Activated T-helper 1 cell treated with anti-CD3 and anti-CD28 coated beads, Interleukin-12 subunit alpha, Interleukin-12 subunit beta, Interleukin-2, Interleukin-4 antibody, amounts not matched to agents 30 ng/mL and 10 ng/mL and 1 ng/mL, durations not matched to agents 14 hours and 24 hours and 36 hours (primary cell): ENCODE measurements at places on chromosomes 3 and 15. TPM values are rescaled to one million over a fixed set of nuclear protein-coding genes. Genes with fewer than 3 reads are reported as not detected.
A peak's percentile ranks its signal among the peaks of the same experiment; 100 is the strongest.

The MYRIP gene
- total RNA-seq, result not detected in 2 replicates

The HDC gene
- 2.1 and 2.4 TPM in 2 replicates for total RNA-seq

The EXOSC7 gene
- 93.6 and 94.4 TPM in 2 replicates for total RNA-seq

DNA sequence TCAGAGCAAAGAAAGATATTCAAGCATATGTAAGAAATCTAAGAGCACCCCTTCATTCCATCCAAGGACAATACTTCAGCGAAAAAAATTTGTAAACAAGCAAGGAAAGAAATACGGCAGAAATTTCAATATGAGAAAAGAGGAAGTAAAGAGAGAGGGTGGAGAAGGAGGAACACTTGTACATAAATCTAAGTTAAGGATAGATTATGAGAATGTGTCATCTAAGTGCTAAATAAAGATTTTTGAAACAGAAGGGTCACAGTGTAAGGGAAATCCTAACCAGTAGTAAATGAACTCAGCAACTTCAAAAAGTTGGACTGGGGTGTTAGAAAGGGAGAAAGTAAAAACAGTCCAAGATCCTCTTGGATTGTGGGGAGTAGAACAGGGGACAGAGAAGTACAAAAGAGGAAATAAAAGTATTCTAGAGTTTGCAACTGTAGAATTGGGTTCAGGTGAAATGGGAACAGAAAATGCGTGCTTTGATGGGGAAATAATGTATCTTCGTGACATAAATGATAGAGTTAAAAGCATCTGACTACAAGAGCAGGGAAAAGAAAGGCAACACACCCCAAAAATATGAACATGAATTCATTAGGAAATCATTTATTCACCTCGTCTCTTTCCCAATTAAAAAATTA, 68.5 kb upstream of the ATP13A5 start:
- no peaks in the 10 kb centered on the region for H3K36me3 ChIP-seq
- no peak for DNase-seq
- no peaks in the 10 kb centered on the region for H3K4me1 ChIP-seq

- H3K27me3 ChIP-seq, result no peaks in the 10 kb centered on the region
- H3K4me1 ChIP-seq, result no peaks in the 10 kb centered on the region
- H3K27ac ChIP-seq, result no peak overlapping the region
- peaks cover 2% of the 10 kb centered on the region for H3K36me3 ChIP-seq
- no peak overlapping the region for H3K4me3 ChIP-seq
- DNase-seq, result no peak
These were observed 55.3 kb upstream of the VGLL4 start for GRCh38 chr3:11699083-11699427.

- peaks cover 10% of the 10 kb centered on the region for H3K36me3 ChIP-seq
- no peak overlapping the region for H3K27ac ChIP-seq
- DNase-seq, result no peak
- no peaks in the 10 kb centered on the region for H3K27me3 ChIP-seq
- H3K4me1 ChIP-seq, result no peaks in the 10 kb centered on the region
- H3K4me3 ChIP-seq, result no peak overlapping the region
These were observed 25.3 kb downstream of the ZNF106 start for GRCh38 chr15:42465520-42466259.

DNA sequence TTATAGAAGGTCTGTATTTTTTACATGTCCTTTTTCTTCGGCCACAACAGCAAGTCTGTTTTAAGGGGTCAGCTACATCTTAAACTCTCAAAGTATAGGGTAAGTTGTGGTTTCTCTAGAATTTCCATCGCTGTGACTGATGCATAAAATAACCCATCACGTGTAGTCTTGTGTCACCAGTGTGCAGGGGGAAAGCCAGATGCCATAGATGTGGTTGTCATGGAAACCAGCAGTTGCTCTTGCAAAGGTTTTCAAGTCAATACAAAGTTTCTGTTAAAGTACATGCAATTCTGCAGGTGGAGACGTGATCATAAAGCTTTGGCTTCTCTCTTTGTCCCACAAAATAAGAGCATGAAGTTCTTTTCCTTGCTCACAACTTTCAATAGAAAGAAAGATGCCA, 210.3 kb upstream of the ONECUT1 start:
- H3K4me1 ChIP-seq, result no peaks in the 10 kb centered on the region
- no peaks in the 10 kb centered on the region for H3K36me3 ChIP-seq
- DNase-seq, result no peak
- H3K4me3 ChIP-seq, result no peak overlapping the region

DNA sequence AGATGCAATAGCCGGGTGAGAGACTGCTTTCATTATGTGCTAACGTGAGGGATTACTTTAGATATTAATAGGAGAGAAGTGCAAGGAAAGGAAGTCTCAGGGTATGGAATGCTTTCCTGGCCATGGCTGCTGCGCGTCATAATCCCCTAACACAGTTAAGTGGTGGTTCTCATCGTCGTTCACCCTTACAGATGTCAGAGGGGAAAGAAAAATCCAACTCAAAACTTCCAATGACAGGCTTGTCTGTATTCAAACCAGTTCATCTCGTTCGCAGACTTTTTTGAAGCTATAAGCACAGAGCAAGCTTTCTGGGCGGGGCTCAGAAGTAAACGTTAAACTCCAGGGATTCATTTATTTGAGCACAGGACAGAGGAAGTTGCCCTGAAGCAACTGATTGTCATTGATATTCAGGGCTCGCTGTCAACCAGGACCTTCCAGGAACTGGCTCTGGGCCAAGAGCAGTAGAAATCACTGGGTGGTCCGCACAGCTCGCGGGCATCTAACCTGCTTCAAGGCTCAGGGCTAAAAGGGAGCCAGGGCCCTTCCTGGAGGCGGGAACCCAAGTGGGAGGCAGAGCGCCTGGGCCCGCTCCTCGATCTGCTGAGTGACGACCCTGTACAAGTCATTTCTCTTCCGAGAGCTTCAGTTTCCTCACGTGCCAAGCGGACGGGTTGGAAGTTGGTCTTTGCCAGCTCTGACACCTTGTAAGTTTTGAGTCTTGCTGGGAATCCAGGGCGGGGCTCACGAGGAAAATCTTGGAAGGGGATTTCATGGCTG, 1.1 kb upstream of the LPP start:
- peak overlapping the region; percentile 87 for H3K27ac ChIP-seq
- peaks cover 73% of the 10 kb centered on the region for H3K4me1 ChIP-seq
- H3K27me3 ChIP-seq, result no peaks in the 10 kb centered on the region

DNA sequence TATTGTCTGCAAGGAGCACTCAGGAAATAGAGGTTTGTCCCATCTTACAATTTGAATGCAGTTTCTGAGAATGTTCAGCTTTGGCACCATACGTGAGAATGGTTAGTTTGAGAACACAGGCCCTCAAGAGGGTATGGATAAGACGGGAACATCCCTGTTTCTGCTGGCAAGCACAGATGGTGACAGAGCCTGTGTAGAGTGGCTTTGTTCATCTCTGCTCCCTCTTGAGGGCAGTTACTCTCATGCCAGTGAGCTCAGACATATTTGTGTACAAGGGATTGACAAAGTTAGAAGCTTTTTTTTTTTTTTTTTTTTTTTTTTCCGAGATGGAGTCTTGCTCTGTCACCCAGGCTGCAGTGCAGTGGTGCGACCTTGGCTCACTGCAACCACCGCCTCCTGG, 71.5 kb upstream of the FILIP1L start:
- H3K36me3 ChIP-seq, result peaks cover 10% of the 10 kb centered on the region
- DNase-seq, result no peak
- H3K4me3 ChIP-seq, result no peak overlapping the region
- H3K27ac ChIP-seq, result no peak overlapping the region

- H3K4me3 ChIP-seq, result no peak overlapping the region
- no peak for DNase-seq
- H3K36me3 ChIP-seq, result no peaks in the 10 kb centered on the region
- H3K27ac ChIP-seq, result no peak overlapping the region
- peaks cover 2% of the 10 kb centered on the region for H3K4me1 ChIP-seq
- peaks cover 8% of the 10 kb centered on the region for H3K27me3 ChIP-seq
These were observed 56.1 kb upstream of the TRPM1 start for GRCh38 chr15:31157644-31158069.

DNA sequence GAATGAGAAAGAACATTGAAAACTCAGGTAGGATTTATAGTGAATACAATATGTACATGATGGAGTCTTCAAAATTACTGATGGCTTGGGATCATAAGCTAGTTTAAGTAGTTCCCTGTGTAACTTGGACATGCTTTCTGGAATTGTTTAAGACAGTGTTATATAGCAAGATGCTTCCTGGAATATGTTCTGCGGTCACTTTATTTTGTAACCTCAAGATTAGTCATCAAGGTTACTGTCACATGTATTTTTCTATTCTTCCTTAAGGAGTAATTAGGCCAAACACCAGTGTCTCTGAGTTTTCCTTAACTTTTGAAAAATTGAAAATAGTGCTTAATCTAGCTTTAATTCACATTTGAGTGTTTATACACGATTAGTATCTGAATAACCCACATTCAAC, 760.3 kb upstream of the ARRDC4 start:
- no peaks in the 10 kb centered on the region for H3K27me3 ChIP-seq
- H3K4me1 ChIP-seq, result no peaks in the 10 kb centered on the region
- H3K27ac ChIP-seq, result no peak overlapping the region
- H3K36me3 ChIP-seq, result no peaks in the 10 kb centered on the region
- no peak overlapping the region for H3K4me3 ChIP-seq
- no peak for DNase-seq

DNA sequence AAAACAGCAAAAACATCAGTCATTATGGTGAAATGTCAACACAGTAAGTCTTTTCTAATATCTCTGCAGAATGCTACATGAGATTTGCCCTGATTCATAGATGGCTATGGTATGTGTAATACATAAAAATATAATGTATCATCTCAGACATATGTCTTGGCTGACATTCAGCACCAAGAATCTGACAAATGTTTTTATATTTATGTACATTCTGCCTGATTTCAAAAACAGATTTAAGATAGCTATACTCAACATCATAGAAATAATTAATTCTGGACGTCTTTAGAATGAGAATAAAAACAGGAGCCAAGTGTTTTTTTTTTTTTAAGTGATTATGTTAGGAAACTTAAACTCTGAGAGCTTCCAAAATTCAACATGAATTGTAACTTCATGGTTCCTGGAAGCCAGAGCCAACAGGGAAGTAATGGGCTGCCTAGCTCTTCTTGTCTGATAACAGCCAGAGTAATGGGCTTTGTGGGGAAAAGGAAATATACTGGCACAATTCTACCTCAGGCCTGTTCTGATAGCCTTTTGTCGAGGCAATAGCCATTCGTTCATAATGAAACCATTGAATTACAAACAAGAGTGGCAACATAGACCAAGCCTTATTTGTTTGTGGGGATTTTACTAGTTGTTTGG, 184.4 kb downstream of the VGLL4 start:
- no peak for DNase-seq
- H3K36me3 ChIP-seq, result peaks cover 2% of the 10 kb centered on the region
- H3K4me1 ChIP-seq, result no peaks in the 10 kb centered on the region
- H3K27ac ChIP-seq, result no peak overlapping the region
- H3K4me3 ChIP-seq, result no peak overlapping the region

DNA sequence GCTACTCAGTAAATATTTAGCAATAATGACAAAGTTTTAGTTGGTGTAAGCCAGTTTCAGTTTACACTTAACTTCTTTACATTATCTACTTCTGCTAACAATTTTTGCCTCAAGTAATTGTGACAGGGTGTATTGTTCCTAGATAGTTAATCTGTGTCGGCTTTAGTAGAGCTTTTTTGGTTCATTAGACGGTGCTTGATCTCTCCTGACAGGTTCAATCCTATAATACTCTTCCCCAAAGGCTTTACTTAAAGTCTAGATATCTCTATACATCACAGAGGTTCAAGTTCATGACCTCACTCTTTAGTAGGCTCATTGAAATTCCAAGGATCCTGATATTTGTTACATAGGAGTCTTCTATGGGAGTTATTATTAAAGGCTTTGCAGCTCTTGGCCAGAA, 365.6 kb upstream of the DPPA4 start:
- H3K27me3 ChIP-seq, result no peaks in the 10 kb centered on the region
- H3K36me3 ChIP-seq, result no peaks in the 10 kb centered on the region
- H3K27ac ChIP-seq, result no peak overlapping the region
- DNase-seq, result no peak
- H3K4me1 ChIP-seq, result peaks cover 7% of the 10 kb centered on the region

GRCh38 chr3:49942651-49943050, 2.7 kb downstream of the RBM6 start:
- H3K27ac ChIP-seq, result no peak overlapping the region
- H3K4me1 ChIP-seq, result peaks cover 22% of the 10 kb centered on the region
- no peak for DNase-seq
- H3K27me3 ChIP-seq, result no peaks in the 10 kb centered on the region
- peak overlapping the region; percentile 28 for H3K4me3 ChIP-seq
- H3K36me3 ChIP-seq, result peaks cover 21% of the 10 kb centered on the region

DNA sequence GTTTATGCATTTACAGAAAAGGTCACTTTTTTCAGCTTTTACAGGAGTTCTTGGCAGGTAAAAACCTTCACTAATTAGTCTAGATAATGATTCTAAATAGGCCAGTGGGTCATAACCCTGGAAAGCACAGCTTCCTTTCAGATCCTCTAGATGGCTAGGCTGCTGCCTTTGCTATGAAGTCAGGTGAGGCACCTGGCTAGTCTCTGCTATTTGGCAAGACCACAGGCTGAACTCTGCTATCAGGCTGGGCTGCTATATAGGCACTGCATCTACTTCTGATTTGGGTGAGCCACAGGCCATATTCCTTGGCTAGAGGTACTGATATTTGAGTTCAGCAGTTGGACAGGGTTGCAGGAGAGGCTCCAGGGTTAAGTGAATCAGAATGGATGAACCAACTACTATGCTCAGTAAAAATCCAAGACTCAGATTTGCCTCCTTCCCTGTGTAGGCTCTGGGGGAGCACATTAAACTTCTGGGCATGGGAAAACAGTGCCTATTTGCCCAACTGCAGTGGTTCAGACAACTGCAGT, 665.7 kb upstream of the TBL1XR1 start:
- no peak for DNase-seq
- H3K36me3 ChIP-seq, result no peaks in the 10 kb centered on the region
- H3K4me1 ChIP-seq, result no peaks in the 10 kb centered on the region
- H3K4me3 ChIP-seq, result no peak overlapping the region
- no peaks in the 10 kb centered on the region for H3K27me3 ChIP-seq

GRCh38 chr15:81111510-81112470, 22.3 kb upstream of the CFAP161 start:
- peaks cover 8% of the 10 kb centered on the region for H3K4me1 ChIP-seq
- peaks cover 34% of the 10 kb centered on the region for H3K27me3 ChIP-seq
- no peak for DNase-seq
- no peaks in the 10 kb centered on the region for H3K36me3 ChIP-seq
- no peak overlapping the region for H3K27ac ChIP-seq

- peaks cover 1% of the 10 kb centered on the region for H3K27me3 ChIP-seq
- H3K4me1 ChIP-seq, result no peaks in the 10 kb centered on the region
- H3K36me3 ChIP-seq, result no peaks in the 10 kb centered on the region
- no peak overlapping the region for H3K27ac ChIP-seq
These were observed 220.5 kb downstream of the SQOR start for GRCh38 chr15:45855210-45855906.

GRCh38 chr3:115833074-115833473, 209.8 kb downstream of the GAP43 start:
- no peaks in the 10 kb centered on the region for H3K36me3 ChIP-seq
- H3K4me1 ChIP-seq, result no peaks in the 10 kb centered on the region
- H3K4me3 ChIP-seq, result no peak overlapping the region

- DNase-seq, result no peak
- H3K27ac ChIP-seq, result no peak overlapping the region
- H3K4me1 ChIP-seq, result peaks cover 66% of the 10 kb centered on the region
- peaks cover 3% of the 10 kb centered on the region for H3K36me3 ChIP-seq
- H3K4me3 ChIP-seq, result no peak overlapping the region
These were observed 35.7 kb upstream of the BLM start for GRCh38 chr15:90681480-90681879.

GRCh38 chr15:49083401-49084284, 37.4 kb upstream of the SECISBP2L start:
- H3K36me3 ChIP-seq, result no peaks in the 10 kb centered on the region
- peaks cover 13% of the 10 kb centered on the region for H3K27me3 ChIP-seq
- DNase-seq, result no peak
- no peak overlapping the region for H3K4me3 ChIP-seq
- no peaks in the 10 kb centered on the region for H3K4me1 ChIP-seq

GRCh38 chr15:52441841-52442240, 86.8 kb downstream of the MYO5A start:
- no peak overlapping the region for H3K27ac ChIP-seq
- H3K4me3 ChIP-seq, result no peak overlapping the region
- peaks cover 26% of the 10 kb centered on the region for H3K4me1 ChIP-seq
